ENCODE measurements at places on chromosomes 5 and 9.

DNA sequence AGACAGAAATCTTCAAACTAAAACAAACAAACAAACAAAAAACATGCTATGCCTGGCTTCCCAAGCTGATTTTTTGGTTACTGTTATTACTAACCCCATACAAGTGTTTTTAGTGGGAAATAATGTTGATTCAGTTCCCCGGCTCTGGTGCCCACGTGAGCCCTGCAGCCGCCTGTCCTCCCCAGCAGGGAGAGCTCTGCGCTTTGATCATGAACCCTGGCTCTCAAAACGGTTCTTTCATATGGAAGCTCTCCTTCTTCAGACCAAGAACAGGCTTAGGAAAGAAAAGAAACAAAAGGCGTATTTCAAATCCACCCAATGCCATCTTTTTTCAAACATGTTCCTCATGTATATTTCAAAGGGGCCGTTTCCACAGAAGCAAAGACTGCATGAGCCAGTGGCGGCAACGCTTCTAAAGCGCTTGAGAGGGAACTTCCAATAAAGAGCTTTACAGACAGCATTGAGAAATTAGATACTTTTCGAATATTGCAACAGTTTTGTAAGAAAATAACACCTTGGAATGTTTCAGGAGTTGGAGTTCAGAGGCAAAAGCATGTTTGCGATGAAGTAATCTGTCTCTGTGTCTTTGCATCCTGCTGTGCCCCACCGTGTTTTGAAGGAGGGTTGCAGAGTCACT lies 74.8 kb downstream of the ICE1 start:
- DNase-seq: no peak

DNA sequence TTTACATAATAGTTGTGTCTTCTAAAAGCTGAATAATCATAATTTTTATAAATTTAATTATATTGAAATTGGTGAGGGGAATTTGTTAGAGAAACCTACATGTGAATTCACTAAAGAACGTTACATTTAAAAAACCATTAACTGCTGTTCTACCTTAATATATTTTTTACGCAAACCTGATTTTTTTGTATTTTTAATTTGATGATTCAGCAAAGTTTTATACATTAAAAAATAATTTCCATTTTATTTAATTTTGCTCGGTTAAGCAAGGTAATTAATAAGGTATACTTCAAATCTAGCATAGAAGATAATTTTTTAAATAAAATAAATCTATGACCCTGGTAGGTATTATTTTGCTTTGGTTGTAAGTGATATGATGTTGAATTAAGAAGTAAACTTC lies 114.3 kb downstream of the SNCAIP start:
- DNase-seq: no peak

DNA sequence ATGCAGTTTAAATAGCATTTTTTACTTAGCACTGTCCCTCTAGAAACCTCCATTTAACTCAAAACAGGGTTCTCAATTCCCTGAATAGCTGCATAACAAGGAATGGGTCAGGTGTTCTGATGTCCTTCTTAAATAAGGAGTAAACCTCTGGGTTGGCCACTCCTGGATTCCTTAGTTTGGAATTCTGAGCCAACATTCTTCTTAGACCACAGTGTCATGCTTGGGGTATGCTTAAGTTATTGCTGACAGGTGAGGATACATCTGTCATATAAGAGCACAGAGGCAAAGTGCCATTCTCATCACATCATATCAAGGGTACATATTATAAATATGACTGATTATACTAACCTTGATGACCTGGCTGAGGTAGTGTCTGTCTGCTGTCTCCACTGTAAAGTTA lies 179.9 kb upstream of the SEMA6A start:
- DNase-seq: no peak

- no peak for DNase-seq
Measured at GRCh38 chr5:88826646-88827585, 56.1 kb downstream of the MEF2C start.

GRCh38 chr9:35727676-35728040 lies 4.3 kb downstream of the TLN1 start:
- DNase-seq: no peak
